ENCODE measurements at places on chromosomes 7 and 10.

DNA sequence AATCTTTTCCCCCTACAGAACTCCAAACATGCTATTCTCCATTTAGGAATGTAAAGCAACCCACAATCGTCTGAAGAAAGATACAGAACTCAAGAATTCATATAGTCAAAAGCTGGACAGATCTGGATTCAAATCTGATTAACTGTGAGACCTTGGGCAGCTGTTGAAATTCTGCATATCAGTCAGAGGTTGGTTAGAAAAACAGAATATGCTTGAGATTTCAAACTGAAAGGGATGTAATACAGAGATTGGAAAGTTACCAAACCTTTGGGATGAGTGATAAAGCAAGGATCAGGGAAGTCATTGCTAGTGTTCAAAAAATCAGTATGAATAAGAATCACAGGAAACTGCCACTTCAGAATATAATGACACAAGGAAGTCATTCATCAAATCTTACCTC lies 406.6 kb downstream of the HTR7 start:
- no peak for DNase-seq

- DNase-seq: no peak
Measured at GRCh38 chr7:93973134-93973533, 31.0 kb downstream of the BET1 start.

DNA sequence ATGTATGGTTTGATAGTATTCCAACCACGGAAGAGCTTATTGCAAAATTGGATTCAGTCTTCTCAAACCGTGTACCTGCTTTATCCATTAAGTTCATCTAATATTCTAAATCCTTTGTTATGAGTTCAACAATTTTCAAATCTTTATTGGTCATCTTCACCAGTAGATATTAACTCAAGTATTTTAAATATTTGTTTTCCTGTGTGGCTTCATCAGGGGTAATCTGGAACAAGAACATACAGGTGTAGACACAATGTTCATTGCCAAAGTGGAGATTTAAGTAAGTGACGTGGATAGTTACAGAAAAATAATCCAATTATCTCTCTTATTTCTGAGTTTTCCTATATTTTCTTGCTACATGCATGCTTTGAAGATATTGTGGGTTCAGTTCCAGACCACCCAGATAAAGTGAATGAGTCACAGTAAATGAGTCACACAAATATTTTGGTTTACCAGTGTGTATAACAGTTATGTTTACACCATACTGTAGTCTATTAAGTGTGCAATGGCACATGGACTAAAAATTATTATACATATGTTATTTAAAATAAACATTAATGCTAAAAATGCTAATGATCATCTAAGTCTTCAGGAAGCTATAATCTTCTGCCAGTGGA lies 429.0 kb upstream of the POT1 start:
- DNase-seq: no peak

- no peak for DNase-seq
Measured at GRCh38 chr7:5754981-5755599, 26.4 kb downstream of the RNF216 start.

- no peak for DNase-seq
Measured at GRCh38 chr10:124008187-124008586, 85.2 kb downstream of the CHST15 start.

DNA sequence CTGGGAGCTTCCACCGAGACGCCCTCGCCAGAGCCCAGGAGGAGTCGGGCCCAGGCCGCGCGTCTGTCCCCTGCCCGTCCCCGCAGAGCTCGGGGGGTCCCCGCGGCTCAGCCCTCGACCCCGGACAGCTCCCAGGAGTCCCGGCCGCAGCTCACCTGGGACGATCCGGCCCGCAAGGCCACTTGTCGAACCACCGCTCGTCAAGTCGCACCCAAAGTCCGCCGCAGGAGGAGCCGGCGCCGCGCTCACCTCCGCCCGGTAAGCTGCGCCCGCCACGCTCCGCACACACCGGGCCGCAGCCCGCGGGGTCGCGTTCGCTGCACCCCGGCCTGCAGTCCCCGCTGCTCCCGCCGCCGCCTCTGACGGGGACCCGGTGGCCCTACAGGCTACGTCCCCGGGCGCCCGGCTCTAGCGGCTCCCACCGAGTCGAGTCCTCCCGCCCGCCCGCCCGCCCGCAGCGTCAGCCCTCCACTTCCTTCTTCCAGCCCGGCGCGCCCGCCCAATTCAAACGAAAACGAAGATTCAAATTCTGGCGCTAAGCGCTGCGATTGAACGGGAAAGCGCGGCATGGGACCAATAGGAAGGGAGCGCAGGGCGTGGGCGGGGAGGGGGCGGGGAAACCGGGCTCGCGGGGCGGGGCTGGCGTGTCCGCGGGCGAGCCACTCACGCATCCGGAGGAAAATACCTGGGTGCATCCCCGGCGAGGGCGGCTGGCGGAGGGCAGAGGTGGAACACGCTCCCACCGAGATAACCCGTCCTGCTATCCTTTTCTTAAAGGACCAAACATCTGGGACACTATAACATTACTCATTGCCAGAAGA lies at the start of gene MKI67:
MKI67 (minus strand) TSS at position 480 of the 821 bp plus-strand sequence. CDS start 756 bp downstream, outside the sequence.
- peak; percentile 86 for DNase-seq

GRCh38 chr7:14340393-14341074 lies 351.1 kb upstream of the ETV1 start:
- DNase-seq: no peak

- no peak for DNase-seq
Measured at GRCh38 chr7:26627891-26628341, 236.5 kb downstream of the SKAP2 start.
